ENCODE measurements at places on chromosomes 7 and 10.

DNA sequence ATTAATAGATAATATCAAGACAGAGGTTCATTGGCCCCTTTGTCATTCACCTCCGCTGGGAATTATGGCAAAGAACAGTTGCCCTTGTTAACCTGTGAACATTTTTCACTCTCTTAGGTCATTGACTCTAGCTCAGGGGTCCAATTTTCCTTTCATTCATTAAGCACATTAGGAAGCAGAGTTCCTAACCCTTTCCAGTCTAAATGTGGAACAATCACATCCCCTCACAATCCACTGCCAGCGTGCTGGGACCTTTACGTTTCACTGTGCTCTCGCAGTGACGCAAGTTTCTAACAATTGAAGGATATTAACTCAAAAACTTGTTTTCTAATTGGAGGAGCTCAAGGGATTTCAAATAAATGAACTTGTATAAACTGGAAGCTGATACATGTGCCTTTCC is 79.3 kb upstream of the MEOX2 start:
- DNase-seq = no peak

- no peak for DNase-seq
Measured at GRCh38 chr7:66517212-66517909, 111.3 kb upstream of the KCTD7 start.

DNA sequence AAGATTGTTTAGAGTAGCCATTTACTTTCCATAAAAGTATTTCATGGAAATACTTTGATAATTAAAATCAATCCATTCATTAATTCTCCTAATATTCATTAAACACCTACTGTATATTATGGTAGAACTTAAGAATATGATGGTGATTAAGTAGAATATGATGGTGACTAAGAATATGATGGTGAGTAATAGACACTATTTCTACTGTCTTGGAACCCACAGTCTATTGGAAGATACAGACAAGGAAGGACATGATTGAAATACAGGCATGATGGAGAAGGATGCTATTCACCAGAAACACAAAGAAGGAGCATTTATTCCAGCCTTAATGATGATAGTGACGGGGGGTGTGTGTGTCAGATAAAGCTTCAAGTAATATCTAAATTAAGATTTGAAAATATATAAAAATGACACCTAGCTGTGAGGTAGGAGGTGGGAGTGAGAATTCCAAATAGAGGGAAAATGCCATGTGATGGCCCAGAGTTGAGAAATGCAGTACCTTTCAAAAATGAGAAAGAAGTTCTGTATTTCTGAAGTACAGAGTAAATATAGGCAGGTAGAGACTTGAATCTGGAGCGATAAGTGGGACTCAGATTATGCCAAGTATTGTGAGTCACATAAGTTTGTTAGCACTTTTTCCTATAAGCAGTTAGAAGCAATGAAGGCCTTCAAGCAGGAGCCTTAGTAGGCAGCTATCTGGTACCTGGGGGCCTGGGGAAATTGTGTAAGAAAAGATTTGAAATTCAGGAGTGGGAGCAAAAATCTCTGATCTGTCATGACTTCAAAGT is 12.5 kb upstream of the CDK13 start:
- DNase-seq = no peak

GRCh38 chr7:120709252-120709971 is 148.5 kb downstream of the TSPAN12 start:
- DNase-seq = no peak

GRCh38 chr10:122992031-122992585 is 11.9 kb downstream of the PSTK start:
- no peak for DNase-seq

DNA sequence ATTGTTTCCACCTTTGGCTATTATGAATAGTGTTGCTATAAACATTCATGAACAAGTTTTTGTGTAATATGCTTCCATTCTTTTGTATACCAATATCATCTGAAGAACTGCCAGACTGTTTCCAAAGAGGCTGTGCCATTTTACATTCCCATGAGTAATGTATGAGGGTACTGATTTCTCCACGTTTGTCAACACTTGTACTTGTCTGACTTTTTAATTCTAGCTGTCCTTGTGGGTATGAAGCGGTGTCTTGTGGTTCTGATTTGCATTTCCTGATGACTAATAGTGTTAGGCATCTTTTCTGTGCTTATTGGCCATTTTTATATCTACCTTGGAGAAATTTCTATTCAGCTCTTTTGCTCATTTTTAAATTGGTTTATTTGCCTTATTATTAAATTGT is 52.8 kb downstream of the LSMEM1 start:
- no peak for DNase-seq

- no peak for DNase-seq
Measured at GRCh38 chr10:124493214-124493882, 31.7 kb downstream of the LHPP start.

GRCh38 chr7:89002981-89003956 is 207.7 kb upstream of the TEX47 start:
- no peak for DNase-seq

- DNase-seq = no peak
Measured at GRCh38 chr10:132102071-132102716, 36.4 kb downstream of the JAKMIP3 start.

GRCh38 chr7:50262446-50262845 is 42.1 kb upstream of the IKZF1 start:
- DNase-seq = no peak

DNA sequence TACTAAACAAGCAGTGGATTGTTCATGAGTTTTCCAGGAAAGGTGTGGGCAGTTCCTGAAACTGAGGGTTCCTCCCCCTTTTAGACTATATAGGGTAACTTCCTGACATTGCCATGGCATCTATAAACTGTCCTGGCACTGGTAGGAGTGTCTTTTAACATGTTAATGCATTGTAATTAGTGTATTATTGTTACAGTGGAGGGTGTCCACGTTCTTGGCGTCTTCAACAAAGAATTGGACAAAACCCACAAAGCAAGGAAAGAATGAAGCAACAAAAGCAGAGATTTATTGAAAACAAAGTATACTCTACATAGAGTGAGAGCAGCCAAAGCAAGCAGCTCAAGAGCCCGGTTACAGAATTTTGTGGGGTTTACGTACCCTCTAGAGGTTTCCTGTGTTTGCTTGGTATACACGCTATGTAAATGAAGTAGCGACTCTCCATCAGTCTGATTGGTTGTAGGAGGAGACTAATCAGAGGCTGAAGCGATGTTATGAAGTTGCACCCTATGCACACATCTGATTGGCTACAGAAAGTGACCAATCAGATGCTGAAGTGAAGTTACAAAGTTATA is 175.2 kb downstream of the NSUN6 start:
- DNase-seq = no peak

GRCh38 chr7:129341212-129341611 is 93.0 kb upstream of the STRIP2 start:
- no peak for DNase-seq

DNA sequence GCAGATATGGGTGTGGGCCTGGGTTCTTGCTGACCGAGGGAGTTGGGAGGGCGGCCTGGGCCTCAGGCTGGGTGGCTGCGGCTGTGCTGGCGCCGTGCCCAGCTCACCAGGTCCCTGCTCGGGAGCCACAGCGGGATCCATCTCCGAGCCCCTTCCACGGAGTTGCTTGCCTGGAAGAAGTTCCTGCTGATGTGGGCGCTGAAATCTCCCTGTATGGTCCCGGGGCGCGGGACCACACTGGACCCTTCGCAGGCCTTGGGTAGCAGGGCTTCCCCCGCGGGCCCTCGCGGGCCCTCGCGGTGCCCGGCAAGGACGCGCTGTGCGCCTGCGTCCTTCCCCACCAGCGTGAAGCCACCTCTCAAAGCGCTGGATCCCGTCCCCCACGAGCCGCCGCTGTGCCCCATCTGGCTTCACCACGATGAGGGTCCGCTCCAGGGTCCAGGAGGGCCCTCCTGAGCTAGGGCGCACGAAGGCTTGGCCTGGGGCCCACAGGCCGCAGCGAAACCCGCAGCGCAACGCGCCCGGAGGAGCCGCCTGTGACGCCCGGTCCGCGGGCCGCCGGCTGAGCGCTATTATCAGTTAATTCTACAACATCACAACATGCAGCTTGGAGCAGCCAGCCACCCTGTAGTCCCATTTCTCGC is 31.5 kb downstream of the RAB19 start:
- no peak for DNase-seq

DNA sequence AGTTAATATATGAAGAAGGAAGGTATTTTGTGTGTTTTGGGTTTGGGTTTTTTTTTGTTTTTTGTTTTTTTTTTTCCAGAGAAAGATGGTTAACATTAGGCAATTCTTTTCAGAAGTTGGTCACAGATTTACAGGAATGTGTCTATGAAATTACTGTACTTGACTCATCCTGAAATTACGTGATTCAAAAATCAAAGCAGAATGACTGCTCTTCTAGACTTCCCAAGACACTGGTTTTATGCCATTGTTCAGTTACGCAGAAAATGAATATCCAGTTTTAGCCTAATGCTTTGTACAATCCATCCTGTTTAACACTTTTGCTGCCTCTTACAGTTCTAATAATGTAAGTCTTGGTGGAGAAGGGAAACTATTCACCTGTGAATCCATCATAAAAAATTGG is 39.7 kb upstream of the CELF2 start:
- no peak for DNase-seq

GRCh38 chr7:157459966-157460365 is 123.2 kb downstream of the DNAJB6 start:
- DNase-seq = no peak

GRCh38 chr7:17663061-17663675 is 277.1 kb downstream of the SNX13 start:
- no peak for DNase-seq

DNA sequence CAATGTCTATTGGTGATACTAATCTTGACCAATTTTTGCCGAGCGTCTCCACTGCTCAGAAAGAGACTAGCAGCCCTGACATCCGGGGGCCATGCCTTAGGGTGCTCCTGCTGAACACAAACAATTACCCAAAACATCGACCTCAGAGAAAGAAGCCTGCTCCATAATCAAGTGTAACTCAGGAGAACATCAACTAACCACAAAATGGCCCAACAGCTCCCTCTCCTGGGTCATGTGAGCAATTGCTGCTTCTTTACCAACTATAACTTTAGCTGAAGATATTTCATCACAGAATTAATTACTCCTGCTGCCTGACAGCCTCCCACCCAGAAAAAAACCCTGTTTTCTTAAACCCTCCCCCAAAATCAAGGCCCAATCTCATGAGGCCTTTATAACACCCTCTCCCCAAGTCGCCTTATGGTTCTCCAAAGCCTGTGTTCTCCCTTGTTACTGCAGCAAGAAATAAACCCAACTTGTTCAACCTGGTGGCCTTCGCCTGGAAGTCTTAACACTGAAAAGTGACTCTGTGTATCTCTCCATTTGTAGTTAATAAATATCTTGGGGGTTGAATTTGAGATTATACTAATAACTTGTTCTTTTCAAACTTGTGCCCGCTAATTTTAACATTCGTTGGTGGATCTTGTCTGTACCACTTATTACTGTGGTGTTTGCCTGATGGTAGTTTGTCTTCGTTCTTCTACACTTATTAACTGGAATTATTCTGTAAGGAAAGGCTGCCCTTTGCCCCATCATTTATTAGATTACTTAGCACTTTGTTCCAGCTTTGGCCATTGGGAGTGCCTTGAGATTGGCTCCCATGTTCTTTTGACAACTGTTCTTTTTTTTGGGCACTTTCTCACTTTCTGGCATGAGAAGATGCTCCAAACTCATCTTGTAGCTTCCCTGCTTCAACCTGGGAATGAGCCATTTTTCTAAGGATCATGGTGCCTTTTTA is 21.2 kb upstream of the RAMP3 start:
- DNase-seq = peak; percentile 63

DNA sequence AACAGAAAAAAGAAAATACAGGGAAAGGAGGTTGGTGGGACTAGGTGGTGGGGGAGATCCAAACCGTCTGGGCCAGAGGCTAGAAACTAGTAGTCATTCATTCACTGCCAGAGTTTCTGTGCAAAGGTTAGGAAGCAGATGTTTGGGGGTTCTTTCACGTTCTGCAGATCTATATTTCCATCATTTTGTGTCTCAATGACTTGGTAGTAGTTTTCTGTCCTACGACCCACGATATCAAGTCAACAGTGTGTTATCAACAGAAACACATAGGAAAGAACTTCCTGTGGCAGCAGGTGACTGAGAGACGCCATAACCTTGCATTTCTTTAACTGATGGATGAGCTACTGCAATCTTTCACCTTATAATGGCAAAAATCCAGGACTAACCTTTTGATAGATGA is 1.8 kb downstream of the CEP55 start:
- DNase-seq = no peak

- no peak for DNase-seq
Measured at GRCh38 chr10:27949528-27950241, 49.2 kb downstream of the ODAD2 start.

DNA sequence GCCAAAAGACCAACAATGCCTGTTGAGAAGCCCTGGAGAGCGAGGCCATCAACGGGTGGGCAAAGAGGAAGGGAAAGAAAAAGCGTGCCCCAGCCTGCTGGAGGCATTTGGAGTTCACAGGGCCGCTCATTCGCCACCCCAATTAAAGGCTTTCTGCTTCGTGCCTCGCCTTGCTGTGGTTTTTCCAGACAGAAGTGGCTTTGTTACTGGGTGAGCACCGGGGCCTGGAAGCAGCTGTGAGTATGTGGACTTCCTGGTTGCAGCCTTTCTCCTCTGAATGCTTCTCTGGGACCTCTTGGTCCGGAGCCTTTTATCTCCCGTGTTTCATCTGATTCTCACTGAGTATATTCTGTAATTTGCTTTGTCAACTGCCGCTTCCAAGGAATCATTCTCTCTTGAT is 118.1 kb upstream of the EGR2 start:
- no peak for DNase-seq

DNA sequence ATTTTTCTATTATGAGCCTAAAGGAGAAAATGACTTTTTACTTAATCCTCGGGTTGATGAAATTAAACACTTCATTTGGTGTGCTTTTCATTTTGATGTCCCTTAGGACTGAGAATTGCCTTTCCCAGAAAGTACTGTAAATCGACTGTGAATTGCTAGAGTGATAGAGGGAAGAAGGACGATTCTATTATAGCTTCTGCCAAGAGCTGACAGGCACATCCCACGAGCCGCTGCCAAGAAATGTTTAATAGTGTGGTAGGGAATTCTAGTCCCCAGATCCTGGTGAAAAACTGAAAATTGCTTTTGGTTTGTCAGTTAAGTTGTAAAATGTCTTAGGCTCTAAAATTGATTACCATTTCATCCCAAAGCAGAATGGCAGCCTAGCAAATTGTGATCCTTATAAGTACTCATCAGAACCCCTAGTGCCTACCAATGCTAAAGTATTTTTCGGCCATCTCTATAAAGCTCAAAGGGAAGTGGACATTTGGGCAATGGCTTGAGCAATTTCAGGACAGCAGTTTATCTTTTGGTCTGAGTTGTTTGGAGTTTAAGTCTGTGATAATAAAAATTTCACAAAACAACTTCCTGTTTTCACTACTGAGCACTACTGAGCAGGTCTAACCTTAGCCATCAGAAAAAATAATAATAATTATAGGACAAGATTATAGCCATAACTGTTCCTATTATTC is 44.6 kb upstream of the HYCC1 start:
- DNase-seq = no peak

GRCh38 chr10:17622061-17622460 is 4.9 kb upstream of the HACD1 start:
- no peak for DNase-seq

- no peak for DNase-seq
Measured at GRCh38 chr7:380711-381210, 90.8 kb downstream of the FOXL3 start.

- DNase-seq = no peak
Measured at GRCh38 chr7:34787586-34787985, 129.6 kb downstream of the NPSR1 start.
